LoVo (cell line): ENCODE measurements at places on chromosomes 2 and 18.

GRCh38 chr2:45406621-45407020 lies 204.4 kb downstream of the SRBD1 start:
- DNase-seq = no peak

DNA sequence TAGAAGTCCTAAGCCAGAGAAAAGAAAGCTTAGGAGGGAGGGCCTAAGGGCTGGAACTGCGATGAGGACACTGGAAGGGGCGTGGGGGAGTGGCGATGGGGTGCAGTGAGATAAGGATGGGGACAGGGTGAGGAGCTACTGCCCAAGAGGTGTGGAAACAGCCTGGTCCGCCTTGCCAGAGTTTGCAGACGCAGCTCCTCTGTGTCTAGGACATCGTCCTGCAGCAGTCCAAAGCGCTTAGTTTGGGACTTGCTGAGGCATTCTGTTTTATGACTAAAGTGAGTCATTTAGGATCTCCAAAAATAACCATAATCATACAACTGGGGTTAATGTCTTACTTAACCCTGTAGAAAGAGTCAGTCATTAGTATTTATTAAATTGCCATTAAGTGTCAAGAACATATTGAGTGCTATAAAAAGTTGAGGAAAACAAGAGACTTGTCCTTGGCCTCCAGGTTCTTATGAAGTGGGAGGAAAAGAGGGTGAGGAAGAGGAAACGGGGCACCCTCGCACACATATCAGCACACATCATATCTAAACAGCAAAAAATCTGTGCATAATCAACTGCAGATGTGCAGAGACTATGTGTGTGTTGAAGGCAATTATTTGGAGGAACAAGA lies 74.8 kb downstream of the CDK15 start:
- DNase-seq = no peak

DNA sequence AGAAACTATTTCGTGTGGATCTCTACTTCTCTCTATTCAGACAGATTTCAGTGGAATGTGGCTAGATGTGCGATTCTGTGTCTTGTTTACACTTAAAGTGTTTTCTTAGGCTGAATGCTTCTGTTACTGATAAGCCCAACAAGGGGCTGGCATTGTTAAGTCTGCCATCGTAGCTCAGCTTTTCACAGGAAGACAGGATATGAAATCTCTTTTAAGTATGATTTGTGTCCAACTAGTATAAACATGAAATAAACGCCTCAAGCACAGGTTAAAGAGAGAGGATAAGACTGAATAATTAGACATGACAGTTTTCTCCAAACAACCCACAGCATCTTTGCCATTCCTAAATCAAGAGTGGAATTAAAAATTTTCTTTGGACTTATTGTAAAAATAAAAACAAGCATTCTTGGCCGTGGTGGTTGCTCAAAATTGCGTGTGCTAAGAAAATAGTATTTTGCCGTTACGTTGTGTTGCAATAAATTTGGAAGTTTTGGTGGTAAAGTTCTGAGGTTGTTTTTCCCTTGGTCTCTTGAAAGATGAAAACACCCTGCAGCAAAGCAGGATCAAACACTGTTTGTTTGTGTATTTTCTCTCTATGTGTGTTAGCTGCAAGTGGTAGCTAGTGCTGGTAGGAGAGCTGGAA lies 1.0 kb downstream of the VIT start:
- no peak for DNase-seq

GRCh38 chr2:144776766-144777165 lies 256.8 kb upstream of the ZEB2 start:
- no peak for DNase-seq
